ENCODE measurements at places on chromosomes 6 and 20.

DNA sequence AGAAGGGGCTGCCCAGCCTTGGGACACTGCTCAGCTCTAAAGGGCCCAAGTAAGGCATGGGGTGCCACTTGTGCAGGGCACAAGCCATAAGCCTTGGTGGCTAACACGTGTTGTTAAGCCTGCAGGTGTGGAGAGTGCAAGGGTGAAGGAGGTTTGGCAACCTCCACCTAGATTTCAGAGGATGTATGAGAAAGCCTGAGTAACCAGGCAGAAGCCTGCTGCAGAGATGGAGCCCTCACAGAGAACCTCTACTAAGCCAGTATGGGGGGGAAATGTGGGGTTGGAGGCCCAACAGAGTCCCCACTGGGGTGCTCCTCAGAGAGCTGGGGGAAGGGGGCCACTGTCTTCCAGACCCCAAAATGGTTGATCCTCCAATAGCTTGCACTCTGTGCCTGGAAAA is 32.6 kb downstream of the SERINC1 start:
- DNase-seq, result no peak

- no peak for DNase-seq
Measured at GRCh38 chr6:53529324-53530036, 15.4 kb downstream of the GCLC start.

DNA sequence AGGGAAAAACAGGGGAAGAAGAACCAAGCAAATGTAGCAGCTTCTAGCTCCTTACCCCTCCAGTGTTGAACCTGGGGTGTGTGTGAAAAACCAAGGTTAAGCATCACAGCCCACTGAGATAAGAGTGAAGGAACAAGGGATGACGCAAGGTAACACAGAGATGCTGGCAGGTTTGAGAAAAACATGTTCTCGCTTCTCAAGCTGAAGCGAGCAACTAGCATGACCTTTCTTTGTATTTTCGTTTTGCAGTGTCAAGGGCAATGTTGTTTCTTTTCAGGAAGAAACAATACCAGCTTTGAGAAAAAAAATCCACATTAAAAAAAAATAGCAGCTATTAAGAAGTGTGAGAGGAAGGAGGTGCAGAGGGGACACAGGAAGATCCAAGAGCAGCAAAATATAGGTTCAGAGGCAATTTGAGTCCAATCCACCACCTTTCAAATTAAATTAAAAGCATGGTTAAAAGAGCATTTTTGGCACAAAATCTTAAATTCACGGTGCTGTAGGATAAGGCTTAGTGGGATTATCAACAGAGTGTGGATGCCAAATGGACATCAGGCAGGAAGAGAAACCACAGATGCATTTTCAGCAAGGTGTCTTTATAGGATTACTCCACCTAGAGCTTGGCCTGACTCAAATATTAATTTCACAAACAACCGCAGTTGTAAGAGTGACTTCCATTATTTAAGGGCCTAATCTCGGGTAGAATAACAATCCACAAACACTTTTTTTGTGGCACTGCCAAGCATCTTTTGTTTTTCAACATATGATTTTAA is 70.9 kb downstream of the SYNE1 start:
- no peak for DNase-seq

DNA sequence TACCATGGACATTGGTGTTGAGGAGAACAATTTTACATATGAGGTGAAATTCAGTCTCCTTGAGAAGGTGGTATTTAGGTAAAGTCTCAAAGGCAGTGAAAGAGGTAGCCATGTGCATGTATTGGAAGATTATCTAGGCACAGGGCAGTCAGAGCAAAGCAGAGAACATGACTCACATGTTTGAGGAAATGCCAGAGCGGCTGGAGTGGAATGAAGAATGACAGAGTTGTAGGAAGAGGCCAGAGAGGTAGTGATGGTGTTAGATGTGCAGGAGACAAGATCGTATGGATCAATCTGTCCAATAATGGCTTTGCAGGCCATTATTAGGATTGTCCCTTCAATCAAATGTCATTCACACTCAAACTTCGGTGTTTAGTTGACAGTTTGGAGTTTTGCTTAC is 449.4 kb upstream of the PTCHD4 start:
- peak; percentile 40 for DNase-seq

DNA sequence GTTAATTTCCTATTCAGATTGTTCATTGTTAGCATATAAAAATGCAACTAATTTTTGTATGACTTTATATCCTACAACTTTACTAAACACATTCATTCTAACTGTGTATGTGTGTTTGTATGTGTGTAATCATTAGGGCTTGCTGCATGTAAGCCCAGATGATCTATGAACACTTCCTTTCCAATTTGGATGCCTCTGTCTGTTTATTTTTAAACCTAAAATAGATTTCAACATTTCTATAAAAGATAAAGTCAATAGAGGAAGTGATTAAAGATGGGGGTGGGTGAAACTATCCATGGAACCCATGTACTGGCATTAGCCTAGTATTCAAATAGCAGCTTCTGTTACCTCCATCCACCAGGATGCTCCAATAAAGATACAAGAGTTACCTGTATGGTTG is 15.7 kb upstream of the AKAP12 start:
- no peak for DNase-seq

DNA sequence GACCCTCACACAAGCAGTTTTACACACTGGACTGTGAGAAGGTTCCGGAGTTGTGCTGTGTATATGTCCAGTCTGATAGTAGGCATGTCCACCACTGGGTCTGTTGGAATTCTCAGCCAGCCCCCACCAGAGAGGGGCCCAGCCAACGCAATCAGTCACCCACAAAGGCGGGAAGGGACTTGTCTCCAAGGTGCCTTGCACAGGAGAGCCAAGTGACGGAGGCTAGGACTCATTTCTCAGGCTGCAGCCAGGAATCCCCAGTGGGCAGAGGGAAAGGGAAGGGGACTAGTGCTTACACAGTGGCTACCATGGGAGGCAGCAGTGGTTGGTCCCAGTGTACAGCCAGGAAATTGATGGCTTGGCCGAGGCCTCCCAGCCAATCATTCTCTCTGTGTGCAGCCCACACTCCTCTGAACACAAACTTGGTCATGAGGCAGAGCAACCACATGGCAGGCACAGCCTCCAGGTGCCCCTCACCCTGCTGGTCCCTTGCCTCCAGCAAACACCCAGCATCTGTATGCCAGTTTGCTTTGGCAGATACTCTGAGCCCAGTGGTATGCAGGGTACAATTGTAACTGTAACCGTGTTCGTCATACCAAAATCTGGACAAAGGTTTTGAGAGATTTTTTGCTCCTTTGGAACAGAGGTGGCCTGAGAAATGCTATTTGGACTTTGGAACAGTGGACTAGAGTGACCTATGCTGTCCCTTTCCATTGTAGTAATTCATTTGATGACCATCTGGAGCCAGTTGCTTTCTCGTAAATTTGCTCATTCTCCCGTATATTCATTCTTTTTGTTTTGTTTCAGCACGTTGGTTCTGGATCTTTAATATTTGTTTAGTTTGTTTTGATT is 72.9 kb upstream of the MYL9 start:
- DNase-seq, result no peak

GRCh38 chr20:43293068-43293786 is 103.5 kb upstream of the PTPRT start:
- DNase-seq, result no peak

GRCh38 chr20:15837563-15837962 is 735.7 kb downstream of the KIF16B start:
- DNase-seq, result no peak

GRCh38 chr6:101232961-101233360 is 160.5 kb upstream of the GRIK2 start:
- no peak for DNase-seq

GRCh38 chr20:6868861-6869260 is 101.4 kb downstream of the BMP2 start:
- DNase-seq, result no peak

GRCh38 chr6:149079911-149080491 is 237.5 kb upstream of the TAB2 start:
- no peak for DNase-seq

DNA sequence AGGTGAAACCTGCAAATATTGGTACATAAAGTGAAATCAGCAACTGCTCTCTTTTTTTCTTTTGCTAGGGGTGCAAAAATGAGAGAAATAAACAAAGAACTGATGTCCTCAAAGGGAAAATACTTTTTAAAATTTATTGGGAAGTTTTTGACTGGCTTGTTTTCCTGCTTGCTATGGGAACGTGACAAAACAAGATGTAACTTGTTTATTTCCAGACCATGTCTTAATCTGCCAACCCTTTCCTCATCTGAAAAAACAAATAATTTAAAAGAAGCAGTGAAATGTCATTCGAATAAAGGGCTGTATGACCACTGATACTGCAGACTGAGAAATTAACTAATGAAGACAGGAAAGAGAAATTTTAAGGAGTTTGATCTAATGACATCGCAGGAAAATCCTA is 221.9 kb downstream of the CBLN4 start:
- no peak for DNase-seq

GRCh38 chr20:24915892-24916291 is 33.2 kb upstream of the CST7 start:
- DNase-seq, result no peak

DNA sequence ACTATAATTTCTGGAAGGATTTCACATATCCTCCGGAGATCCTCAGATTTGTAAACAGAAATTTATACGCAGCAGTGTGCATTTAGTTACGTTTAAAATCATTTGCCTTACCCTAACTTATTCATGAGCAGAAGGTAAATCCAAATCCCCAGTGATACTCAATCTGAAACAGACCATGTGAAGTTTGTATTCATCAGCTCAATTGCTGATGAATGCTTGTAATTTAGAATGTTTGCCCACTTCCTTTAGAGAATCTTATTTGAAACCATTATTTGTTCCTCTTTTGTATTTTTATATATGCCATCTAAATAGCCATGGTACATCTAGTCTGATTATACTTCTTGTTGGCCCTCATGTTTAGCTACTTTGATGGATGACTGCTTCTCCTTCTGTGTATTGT is 15.4 kb downstream of the TAAR1 start:
- no peak for DNase-seq

DNA sequence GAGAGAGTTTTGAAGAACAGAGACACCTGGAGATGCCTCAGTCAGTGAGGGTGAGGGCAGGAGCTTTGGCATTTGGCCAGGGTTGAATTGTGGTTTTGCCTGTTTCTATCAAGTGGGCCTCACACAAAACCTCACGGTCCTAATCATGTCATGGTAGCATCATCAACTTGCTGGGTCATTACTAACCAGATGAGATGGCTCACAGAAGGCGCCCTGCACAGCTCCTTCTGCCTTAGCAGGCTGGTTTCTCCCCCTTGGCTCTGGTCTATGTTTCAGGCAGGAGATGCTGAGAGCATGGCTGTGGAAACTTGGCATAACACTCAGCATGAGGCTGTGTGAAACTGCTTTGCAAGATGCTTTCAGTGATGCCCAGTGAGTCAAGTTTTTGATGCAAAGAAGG is 99.3 kb downstream of the LRRC1 start:
- no peak for DNase-seq

- no peak for DNase-seq
Measured at GRCh38 chr6:14671261-14671681, 553.7 kb downstream of the CD83 start.
